ENCODE measurements at places on chromosomes 12 and 14.
A peak's percentile ranks its signal among the peaks of the same experiment; 100 is the strongest.

GRCh38 chr12:31035226-31035625 lies 38.4 kb upstream of the DDX11 start:
- no peak for DNase-seq

GRCh38 chr14:78070344-78070743 lies 99.8 kb upstream of the NRXN3 start:
- DNase-seq: no peak

- DNase-seq: no peak
These were observed 131.3 kb downstream of the TBC1D30 start for GRCh38 chr12:64955746-64956145.

GRCh38 chr14:28813810-28814209 lies 47.2 kb downstream of the FOXG1 start:
- DNase-seq: no peak

DNA sequence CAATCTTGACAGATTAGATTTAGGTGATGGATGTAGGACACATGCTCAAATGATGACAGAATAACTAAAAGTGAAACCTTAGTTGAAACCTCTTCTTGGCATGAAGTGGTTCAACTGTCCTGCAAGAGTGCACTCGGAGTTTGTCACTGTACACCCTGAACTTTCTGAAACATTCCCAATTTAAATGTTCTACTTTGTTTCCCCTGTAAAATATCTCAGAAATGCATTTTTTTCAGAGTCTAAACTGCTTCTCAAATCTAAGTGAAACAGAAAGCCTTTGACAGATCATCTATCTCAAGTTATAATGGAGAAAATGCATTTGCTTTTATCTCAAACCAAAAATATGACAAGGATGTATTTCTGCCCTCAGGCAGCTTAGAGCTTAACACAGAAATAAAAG lies 66.0 kb downstream of the BHLHE41 start:
- no peak for DNase-seq

GRCh38 chr14:51006781-51007211 lies 62.5 kb upstream of the PYGL start:
- peak; percentile 99 for DNase-seq

DNA sequence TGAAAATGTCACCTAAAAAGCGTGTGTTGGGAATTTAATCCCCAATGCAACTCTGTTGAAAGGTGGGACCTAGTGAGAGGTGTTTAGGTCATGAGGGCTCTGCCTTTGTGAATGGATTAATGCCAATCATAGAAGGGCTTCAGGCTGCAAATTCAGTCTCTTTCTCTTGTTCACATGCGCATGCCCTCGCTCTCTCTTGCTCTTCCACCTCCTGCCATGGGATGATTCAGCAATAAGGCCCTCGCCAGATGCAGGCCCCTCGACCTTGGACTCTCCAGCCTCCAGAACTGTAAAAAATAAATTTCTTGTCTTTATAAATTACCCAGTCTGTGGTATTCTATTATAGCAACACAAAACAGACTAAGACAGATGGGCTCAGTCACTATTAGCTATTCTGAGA lies 55.4 kb downstream of the PLXNC1 start:
- DNase-seq: no peak

DNA sequence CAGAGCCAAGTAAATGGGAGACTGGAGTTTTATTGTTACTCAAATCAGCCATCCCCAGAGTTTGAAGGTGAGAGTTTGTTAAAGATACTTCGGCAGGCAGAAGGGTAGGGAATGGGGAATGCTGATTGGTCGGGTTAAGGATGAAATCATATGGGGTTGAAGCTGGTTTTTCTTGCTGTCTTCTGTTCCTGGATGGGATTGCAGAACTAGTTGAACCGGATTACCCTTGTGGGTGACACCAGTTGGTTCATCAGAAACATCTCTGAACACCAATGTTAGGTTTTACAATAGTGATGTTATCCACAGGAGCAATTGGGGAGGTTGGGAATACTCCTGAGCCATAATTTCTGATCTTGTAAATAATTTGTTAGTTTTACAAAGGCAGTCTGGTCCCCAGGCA lies 18.7 kb upstream of the SMCO2 start:
- no peak for DNase-seq

GRCh38 chr14:68692916-68693771 lies 99.7 kb downstream of the ZFP36L1 start:
- no peak for DNase-seq

DNA sequence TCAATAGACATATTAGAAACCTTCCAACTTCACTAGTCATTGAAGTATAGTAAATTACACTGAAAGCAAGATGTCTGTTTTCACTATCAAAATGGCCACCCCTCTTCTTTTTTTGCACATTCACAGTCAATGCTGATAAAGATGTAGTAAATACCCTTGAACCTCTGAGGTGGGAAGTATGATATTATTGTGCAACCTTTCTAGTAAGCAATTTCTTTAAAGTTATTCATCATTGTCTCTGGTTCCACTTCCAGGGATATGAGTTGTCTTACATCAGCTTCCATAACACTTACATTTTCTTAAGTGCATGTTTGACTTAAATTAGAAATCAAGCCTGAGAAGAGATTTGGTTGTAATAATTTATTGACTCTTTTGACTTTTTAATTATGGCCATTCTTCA lies 453.9 kb upstream of the MGAT4C start:
- DNase-seq: no peak

- DNase-seq: no peak
These were observed 77.8 kb downstream of the HSD17B6 start for GRCh38 chr12:56840922-56841321.

DNA sequence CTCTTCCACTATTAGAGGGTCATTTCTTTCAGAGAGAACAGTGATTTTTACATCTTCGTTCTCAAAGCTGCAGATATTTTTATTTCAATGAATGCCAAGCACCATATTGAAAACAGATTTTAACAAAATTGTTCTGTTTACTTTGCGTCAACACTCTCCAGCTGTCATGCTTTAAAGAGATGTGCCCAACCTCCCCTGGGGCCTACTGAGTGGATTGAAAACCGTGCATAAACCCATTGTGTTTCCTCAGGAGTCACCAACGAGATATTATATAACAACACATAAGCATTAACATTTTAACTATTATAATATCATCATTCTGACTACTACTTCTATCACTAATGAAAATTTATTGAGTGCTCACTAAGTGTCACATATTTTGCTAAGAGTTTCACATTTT lies 81.6 kb downstream of the MYF5 start:
- DNase-seq: no peak

DNA sequence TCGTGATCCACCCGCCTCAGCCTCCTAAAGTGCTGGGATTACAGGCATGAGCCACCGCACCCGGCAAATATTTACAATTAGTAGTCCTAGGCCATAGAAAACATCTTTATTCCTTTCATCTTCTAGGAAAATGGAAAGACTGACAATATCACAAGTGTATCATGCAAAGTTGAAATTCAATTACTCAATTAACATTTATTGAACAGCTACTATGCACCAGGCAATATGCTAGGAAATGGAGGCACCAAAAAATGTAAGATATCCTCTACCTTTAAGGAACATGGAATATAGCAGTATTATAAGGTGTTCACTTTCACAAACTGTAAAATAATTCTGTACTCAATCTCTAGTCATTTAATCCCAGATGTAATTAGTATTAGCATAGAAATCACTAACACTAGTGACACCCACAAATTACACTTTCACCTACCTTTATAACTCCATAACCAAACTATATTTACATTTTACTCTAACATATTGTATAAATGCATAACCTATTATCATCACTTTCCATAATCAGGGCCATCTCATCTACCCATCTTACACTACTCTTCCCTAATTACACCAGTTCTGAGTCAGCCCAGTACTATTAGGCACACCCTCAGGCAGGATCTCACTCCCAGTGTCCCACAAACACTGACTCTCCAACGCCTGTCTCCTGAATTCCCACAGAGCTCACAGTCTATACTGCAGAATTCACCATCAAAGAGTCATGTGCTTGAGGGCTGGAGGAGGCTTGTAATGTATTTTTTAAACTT lies 10.4 kb downstream of the CORO1C start:
- DNase-seq: no peak

- peak; percentile 41 for DNase-seq
These were observed 2.2 kb downstream of the TBPL2 start for GRCh38 chr14:55438066-55438683.

DNA sequence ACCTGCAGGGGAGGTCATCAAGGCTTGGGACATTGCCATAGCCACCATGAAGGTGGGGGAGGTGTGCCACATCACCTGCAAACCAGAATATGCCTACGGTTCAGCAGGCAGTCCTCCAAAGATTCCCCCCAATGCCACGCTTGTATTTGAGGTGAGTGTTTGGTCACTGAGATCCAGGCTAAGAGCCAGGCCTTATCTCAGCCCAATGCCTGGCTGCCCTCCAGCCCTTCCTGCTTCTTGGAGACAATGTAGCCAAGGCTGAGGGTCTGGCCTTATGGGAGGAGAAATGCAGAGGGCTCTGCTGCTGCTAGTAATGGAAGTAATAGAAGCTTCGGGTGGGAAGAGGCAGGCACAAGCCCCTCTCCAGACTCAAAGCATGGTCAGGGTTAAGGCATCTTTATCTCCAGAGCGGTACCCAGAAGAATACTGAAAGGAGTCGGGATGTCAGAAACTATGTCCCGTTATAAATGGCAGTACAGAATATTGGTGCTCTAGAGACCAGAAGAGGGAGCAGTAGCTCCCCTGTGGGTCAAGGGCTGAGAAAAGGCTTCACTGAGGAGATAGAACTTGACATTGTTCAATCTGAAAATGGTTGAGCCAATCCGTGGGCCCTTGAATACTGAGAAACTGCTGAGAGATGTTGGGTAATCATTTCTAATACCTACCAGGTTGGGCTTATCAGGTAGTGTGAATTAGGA lies 3.1 kb downstream of the FKBP4 start:
- DNase-seq: peak; percentile 51

DNA sequence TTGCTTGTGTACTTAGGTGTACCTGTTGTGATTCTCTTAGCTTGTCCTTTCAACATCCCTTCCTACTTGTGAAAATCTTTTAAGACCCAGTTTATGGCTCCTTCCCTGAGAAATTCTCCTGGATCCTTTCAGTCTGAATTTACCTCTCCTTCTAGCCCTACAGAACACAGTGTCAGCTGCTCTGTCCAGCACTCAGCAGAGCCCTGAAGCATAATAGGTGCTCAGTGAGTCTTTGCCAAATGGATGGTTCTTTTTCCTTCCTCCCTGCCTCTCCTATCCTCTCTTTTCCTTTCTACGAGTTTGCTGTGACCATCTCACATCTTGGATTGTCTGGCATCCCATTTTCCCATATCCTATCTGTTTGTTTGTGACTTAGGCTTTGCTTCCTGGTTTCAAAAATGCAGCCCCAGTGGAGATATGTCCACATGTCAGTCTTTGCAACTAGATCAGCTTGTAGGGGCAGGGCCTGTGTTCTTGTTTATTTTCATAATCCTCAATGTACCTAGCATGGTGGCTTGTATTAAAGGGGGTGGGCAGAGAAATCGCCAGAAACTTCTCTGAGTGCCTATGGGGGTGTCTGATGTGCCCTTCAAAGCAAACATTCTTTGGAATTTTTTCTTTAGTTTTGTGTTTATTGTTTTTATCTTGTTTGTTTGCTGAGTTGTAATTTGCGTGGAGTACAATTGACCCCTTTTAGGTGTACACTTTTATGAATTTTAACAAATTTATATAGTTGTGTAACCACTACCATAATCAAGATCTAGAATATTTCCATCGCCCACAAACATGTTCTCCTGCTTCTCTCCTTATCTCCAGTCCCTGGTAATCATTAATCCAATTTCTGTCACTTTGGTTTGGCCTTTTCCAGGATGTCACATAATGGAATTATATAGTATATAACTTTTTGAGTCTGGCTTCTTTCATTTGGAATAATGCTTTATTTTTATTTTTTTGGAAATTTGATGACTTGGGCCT lies 62.8 kb downstream of the SMOC1 start:
- no peak for DNase-seq

- no peak for DNase-seq
These were observed 1.5 kb downstream of the RILPL1 start for GRCh38 chr12:123532019-123532418.

DNA sequence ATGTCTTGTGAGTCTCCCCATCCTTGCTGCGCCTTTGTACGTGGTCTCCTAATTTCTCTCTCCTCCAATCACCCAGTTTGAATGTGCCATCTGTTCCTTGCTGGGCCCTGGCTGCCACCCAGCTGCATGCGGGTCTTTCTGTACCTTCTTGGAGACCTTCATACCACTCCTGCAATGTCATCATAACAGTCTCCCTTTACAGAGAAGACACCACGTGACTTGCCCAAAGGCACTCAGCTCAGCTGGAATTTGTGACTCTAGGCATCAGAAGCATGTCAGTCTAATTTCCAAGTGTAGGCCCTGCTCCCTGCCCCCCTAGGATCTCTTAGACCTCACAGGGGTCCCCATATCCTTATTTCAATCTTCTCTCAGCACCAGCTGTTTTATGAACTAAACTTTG lies 284.2 kb downstream of the TTC8 start:
- peak; percentile 17 for DNase-seq

DNA sequence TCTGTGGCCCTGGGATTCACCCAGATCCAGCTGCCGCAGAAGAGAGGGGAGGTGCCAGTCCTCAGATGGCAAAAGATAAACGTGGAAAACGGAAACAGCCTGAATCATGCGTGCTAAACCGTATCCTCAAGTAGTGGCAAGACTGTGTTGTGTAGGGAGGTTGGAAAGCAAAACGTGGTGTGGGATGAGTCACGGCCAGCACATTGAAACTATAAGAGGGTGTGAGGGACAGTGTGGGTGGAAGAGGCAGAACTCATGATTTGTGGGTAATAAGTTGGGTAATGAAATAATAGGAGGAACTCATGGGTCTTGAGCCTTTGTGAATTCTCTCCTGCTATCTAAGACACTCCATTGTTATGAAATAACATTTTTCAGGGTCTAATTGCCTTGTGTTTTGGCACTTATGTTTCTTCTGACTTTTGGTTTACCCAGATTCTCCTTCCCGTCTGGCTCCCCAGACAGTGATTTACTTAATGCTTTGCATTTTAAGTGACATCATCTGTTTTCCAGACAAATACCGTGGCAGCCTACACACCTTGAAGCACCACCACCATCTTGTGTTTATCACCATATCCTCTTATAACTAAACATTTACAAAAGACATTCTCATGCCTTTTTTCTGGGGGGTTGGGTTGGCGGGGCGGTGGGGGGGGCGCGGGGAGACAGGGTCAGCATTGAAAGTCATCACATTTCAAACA lies 62.3 kb upstream of the PTCSC3 start:
- DNase-seq: no peak

DNA sequence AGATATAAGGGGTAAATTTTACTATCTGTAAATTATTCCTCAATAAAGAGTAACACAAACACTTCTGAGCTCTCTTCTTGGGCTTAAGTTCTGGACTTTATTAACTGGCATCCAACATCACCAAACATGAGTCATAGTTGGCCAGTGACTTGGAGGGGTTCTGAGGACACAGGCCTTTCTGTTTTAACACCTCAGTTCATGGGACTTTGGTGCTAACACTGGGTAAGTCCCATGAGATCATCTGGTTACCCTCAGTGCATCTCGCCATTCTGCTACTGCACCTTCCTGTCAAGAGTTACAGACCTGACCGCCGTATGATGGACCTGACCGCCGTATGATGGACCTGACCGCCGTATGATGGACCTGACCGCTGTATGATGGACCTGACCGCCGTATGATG lies 9.9 kb downstream of the SLC15A4 start:
- DNase-seq: no peak

All from G401 (cell line).